ENCODE measurements at places on chromosomes 5 and 9. TPM values are rescaled to one million over a fixed set of nuclear protein-coding genes. Genes with fewer than 3 reads are reported as not detected.

Gene EQTN
- not detected for total RNA-seq

Gene RANBP17
- 72.8 TPM for total RNA-seq

Gene ZBTB43
- total RNA-seq, result 3.5 TPM

Gene LCN1
- 2.2 TPM for total RNA-seq

Gene ROR2
- 42.9 TPM for total RNA-seq

- H3K36me3 ChIP-seq, result no peaks in the 10 kb centered on the region
- no peak overlapping the region for H3K27ac ChIP-seq
- H3K4me3 ChIP-seq, result no peak overlapping the region
Measured at GRCh38 chr9:82208741-82209450, 220.3 kb downstream of the SPATA31D1 start.

DNA sequence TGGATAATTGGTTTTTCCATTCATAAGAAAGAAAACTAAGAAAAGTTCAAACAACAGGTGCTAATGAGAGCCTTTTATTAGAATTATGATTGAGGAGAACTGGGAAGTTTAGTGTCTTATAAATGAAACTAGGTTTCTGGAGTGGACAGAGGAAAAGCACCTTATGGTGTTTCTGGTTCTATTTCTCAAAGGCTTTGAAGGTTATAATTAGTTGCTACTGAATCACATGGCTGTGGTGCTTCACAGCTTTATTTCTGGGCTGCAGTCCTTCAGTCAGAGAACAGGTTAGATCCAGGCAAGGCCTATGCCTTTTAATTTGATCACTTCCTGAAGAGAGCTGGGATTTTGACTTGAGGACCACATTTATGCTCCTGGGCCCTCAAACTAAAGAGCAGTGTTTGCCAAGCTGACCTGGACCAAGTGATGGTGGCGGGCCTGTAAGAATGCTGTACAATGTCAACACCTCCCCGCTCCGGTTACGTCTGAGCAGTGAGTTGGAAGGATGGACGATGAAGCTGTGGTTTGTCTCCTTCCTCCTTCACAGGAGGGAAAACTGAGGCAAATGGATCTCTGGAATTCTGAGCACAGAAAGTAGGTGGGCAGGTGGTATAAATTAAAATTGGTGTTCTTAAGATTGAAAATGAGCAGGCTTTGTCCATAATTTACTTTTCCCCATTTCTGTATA, 56.0 kb downstream of the ZNF462 start:
- H3K27ac ChIP-seq, result no peak overlapping the region
- no peaks in the 10 kb centered on the region for H3K27me3 ChIP-seq
- no peak overlapping the region for H3K4me3 ChIP-seq
- no peak for DNase-seq

DNA sequence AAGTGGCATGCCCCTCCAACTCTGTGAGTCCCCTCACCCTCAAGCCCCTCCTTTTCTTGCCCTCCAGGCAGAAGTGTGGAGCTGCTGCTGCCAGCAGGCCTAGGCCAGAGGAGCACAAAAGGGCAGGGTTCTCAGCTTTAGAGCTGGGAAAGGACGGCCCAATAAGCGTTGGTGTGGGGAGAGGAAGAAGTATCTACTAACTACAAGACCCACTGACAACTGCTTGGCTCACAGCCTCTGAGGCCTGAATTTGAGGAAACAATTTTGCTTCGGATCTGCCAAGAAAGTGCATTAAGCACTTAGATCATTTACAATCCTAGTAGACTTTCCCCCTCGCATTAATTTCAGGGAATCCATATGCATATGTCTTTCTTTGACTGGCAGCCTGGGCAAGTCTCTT, 179.4 kb downstream of the SNX18 start:
- H3K27ac ChIP-seq, result peak overlapping the region; percentile 46
- no peaks in the 10 kb centered on the region for H3K36me3 ChIP-seq
- peaks cover 7% of the 10 kb centered on the region for H3K4me1 ChIP-seq

DNA sequence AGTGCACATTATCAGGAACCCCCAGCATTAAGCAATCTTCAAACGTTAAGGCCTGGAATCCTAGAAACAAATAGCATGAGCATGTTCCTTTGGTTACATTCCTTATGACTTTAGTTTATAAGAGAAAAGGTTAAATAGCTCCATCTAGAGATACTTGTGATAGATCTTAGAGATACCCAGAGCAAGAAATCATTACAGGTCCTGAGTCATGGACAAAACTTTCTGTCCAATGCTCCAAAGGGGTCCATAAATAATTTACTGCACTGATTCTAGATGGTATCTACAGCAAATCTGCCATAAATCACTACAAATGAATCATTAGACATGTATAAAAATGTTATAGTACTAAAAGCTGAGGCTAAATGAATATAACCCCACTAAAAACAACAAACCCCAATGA, 139.6 kb downstream of the HTR1A start:
- no peaks in the 10 kb centered on the region for H3K27me3 ChIP-seq
- no peak overlapping the region for H3K27ac ChIP-seq
- no peaks in the 10 kb centered on the region for H3K36me3 ChIP-seq

- H3K4me1 ChIP-seq, result no peaks in the 10 kb centered on the region
- no peak overlapping the region for H3K27ac ChIP-seq
- H3K4me3 ChIP-seq, result no peak overlapping the region
- H3K36me3 ChIP-seq, result no peaks in the 10 kb centered on the region
Measured at GRCh38 chr5:73370640-73371583, 77.7 kb downstream of the FOXD1 start.

Data from uterus (tissue), 4 donors.